ENCODE measurements at places on chromosomes 7 and 10.

GRCh38 chr10:100653957-100654781 is 91.2 kb upstream of the PAX2 start:
- no peak for DNase-seq

DNA sequence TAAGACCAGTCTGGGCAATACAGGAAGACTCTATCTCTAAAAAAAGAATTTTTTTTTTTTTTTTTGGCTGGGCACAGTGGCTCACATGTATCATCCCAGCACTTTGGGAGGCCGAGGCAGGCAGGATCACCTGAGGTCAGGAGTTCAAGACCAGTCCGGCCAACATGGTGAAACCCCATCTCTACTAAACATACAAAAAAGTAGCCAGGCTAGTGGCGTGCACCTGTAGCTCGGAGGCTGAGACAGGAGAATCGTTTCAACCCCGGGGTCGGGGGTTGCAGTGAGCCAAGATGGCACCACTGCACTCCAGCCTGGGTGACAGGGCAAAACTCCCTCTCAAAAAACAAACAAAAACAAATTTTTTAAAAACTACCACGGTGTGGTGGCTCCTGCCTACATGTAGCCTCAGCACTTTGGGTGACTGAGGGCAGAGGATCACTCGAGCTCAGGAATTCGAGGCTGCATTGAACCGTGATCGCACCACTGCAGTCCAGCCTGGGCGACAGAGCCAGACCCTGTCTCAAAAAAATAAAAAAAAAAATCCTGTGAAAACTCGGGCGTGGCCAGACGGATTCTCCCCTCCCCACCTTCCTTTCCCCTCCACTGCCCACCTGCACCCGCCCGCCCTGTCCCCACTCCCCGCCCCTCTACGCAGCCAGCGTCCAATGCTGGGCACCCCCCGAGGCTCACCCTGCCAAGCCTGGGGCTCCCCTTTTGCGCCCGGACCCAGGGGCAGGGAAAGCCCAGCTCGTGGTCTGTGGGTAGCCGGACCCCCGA is 745 bp upstream of the ORAI2 start:
- DNase-seq = no peak

DNA sequence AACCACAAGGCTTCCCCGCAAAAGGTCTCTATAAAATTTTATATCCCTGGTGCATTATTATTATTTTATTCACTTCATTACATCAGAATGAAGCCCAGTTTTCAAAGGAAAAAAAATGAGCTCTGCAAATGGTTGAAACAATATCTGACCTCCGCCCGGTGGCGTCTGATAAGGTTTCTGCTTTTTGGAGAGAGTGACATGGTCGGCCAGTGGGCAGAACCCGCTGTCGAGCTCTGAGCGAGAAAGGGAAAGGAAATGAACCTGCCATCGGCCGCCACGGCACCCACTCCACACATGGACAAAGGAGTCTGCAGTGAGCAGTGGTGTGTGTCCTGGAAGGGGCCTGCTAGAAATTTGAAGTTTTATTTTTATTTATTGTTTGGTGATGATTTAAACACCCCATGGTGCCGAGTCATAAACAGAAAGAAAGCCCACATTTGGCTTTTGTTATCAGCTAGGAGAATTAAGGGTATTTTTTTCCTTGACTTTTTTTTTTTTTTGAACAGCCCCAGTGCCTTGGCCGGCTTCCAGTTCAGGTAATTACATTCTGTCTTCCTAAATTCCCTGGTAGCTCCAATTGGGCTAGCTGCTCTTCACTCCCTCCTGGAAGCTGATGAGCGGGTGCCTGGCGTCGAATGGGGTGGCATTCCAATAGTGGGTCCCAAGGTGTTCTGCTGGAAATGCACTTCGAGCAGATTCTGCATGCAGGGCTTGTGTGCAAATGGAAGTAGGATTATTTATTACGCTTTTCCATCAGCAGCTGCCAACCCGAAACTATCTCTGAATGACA is 149.4 kb upstream of the MKI67 start:
- DNase-seq = no peak

DNA sequence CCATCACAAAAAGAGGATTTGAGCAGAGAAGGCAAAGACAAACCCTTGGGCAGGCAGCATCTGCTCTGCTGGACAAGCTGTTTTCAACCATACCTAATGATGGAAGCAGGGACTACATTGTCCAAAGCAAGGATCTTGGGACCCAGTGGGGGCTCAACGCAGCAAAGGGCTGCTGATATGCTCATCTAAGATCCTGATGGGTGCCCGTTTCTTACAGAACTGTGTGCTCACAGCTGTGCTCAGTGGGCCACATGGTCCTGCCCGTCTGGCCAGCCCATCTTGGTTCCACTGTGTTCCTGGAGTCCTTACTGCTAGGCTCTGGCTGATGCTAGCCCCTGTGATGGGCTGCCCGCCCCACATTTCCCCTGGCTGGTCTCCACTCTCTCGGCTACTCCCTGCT is 36.1 kb downstream of the GPRIN2 start:
- DNase-seq = no peak

DNA sequence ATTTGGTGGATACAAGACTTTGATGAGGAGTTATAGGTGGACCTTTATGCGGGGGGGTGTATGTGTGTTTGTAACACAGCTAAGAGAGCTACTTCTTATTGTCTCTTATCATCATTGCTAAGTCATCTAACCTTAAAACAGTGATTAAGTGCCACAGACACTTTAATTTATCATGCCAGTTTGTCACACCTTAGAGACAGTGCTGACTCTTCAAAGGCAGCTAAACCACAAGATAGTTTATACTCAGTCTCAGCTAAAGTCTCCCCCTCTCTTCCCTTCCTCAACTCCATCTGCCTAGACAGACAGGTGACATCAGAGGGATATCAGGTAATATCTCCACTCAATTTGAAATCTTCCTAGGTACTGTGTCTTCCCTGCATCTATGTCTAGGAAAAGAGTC is 42.2 kb downstream of the MYPN start:
- no peak for DNase-seq

- no peak for DNase-seq
These were observed 18.7 kb downstream of the GSDME start for GRCh38 chr7:24738577-24738976.

DNA sequence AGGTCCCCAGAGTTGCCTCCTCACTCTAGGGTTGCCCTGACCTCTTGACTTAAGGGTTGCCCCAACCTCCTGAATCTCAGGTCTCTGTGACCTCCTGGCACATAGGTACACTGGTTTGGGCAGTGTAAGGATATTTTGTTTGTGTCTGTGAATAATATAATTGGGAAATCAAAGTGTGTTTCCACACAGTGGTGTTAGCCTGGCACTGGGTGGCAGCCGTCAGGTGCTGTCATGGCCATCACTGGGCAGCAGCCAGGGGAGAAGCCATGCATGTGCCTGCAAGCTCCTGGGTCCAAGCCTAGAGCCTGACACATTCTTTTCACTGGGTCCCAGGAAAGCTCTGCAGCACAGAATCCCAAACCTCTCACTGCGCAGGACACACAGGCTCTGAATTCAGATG is 3.6 kb upstream of the CCDC201 start:
- DNase-seq = no peak

- DNase-seq = no peak
These were observed 22.4 kb upstream of the C10orf71 start for GRCh38 chr10:49276596-49276995.

GRCh38 chr10:108358912-108359311 is 1194.4 kb upstream of the SORCS1 start:
- no peak for DNase-seq

- no peak for DNase-seq
These were observed 10.9 kb downstream of the ATG9B start for GRCh38 chr7:151013356-151013732.

DNA sequence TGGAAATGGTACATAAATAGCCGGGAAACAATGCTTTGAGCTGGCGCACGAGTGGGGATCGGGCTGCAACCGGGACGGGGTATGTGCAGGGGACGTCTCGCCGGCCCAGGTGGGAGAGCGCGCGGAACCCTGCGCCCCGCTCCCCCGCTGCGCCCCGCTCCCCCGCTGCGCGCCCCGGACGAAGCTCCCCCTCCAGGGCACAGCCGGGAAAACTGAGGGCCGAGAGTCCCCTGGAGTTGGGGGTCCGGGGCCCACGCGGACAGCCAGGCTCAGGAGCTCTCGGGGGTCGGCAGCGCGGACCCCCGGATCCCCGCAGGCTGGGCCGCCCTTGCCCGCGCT is 514 bp downstream of the RADIL start:
- no peak for DNase-seq

DNA sequence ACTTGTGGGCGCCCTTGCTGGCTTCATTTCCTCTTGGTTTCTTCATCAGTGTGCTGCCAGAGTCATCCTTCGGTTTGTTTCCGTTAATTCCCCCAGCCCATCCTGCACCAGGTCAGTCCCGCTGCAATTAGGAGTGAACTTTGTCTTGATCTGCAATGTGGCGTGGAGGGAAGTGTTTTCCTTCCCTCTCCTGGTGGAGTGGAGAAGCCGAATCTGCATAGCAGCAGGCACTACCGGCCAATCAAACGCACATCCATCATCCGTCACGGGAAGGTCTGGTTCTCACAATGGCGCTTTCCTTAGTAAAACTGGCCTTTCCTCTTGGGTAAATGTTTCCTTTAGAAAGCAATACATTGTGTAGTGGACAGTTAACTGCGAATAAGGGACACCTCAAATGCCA is 337.5 kb downstream of the CXCL12 start:
- DNase-seq = no peak

- DNase-seq = no peak
These were observed 26.2 kb upstream of the EBLN1 start for GRCh38 chr10:22244001-22244400.

DNA sequence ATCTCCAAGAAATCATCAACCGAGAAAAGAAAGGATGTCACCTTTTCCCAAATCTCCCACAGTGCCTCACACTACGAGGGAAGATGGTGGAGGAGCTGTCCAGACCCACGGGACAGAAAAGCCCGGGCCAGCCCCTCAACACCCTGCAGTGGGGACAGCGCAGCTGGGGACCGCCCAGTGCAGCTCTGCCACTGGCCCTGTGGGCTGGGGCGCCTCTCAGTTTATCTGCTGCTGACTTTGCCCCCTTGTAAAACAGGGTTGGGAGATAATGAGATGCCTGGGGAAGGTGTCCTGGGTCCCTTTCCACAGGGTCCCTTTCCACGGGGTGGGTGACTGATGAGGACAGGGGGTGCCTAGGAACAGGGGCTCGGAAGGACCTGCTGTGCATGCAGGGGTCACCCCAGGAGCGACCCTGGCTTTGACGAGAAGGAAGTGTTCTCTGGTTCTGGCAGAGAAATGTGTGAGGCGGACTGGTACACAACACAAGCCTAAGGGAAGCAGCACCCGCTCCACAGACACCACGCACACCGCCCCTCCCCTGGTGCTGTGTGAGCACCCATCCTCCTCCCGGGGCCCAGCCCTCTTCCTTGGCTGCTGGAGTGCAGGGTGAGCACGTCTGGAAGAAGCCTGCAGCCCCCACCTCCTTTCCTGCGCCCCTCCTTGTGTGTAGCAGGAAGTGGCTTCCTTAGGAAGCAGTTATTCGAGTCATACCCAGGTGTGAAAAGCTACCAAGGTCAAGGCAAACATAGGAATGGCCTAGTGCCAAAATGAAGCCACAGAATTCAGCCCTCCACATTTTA is 339.9 kb downstream of the DNAJB6 start:
- no peak for DNase-seq

Measured in smooth muscle cell of the brain vasculature (primary cell).